RPMI7951 (cell line): ENCODE measurements at places on chromosomes 3 and 15. TPM values are rescaled to one million over a fixed set of nuclear protein-coding genes. Genes with fewer than 3 reads are reported as not detected.

- no peak for DNase-seq
Measured at GRCh38 chr3:129046732-129047552, 13.6 kb upstream of the GP9 start.

DNA sequence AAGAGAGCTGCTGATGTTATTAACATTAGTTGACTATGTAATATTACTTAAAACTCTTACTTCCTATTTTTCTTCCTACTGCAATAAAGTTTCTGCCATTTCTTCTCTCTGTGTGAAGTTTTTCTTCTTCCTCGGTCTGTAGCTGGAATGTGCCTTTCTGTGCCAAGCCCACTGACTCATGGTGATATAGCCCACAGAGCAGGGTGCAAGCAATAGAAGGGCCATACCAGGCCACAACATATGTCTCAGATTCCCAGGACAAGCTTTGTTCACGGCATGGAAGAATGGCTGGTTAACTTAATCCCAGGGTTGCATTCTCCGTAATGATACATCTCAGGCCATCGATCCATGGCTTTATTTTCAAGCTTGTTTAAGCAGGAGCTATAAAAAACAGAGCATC is 815.3 kb downstream of the TUSC7 start:
- DNase-seq, result no peak

DNA sequence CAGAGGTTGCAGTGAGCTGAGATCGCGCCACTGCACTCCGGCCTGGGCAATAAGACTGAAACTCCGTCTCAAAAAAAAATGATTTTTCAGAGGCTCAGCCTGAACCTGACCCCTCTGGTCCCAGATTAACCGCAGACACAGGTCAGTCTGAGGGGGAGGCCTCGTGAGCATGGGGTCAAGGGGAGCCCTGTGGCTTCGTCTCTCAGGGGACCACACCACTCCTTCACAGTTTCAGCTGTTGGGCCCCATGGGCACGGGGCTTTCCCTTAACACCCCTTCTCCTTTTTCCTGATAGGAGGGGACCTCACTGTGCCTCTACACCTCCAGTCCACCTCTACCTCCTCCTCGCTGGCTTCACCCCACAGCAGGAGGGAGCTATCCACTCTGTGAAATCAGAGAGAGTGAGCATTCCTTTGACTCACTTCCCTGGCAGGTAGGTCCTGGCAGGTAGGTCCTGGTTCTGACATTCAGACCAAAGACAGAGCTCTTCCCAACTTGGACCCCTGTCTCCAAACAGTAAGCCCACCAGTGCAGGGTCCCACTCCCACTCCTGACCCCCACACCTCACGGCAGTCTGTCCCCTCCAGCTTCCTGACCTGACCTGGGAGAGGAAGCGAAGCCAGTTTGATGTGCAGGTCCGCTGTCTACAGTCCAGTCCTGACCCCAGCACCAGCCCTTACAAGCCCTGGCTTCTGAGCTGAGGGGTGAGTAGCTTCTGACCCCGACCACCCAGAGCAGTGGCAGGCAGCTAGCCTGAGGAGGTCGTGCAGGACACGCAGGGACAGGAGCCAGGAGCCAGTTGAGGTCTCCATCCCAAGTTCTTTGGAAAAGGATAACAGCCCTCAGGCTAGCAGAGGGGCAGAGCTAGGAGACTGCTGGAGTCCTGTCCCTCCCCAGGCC is 9.0 kb downstream of the RRP9 start:
- DNase-seq, result no peak

DNA sequence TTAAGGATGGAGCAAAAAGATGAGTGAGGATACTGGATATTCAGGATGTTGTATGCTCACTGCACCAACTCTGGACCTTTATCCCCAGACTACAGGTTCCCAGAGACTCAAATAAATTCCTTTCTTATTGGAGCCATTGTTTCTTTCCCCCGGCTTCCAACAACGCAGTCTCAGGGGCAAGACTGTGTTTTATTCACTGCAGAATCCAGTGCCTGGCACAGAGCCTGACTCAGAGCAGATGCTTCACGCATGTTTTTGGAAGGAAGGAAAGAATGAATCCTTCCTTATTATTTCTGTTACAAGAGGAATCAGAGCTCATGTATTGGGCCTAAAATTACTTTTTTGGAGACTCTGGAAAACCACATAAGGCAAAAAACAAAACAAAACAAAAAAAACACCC is 96.0 kb upstream of the VGLL4 start:
- DNase-seq, result no peak

DNA sequence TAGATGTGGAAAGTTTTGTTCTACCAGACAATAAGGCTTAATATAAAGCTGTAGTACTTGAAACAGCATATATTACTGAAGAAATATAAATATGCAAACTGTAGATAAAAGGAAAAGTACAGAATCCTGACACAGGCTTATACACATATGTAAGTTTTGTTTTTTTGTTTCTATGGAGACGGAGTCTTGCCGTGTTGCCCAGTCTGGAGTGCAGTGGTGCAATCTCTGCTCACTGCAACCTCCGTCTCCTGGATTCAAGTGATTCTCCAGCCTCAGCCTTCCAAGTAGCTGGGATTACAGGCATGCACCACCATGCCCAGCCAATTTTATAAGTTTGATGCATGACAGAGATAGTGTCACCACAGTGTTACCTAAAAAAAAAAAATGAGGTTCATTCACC is 29.1 kb upstream of the ZNF445 start:
- no peak for DNase-seq

STAC gene
- 3.7 and 3.9 TPM in 2 replicates for total RNA-seq

ITPKA gene
- total RNA-seq, result 9.2 and 13.2 TPM in 2 replicates

UBA7 gene
- total RNA-seq, result 22.3 and 27.2 TPM in 2 replicates
